HT1080 (cell line): ENCODE measurements at places on chromosomes 7 and 10. TPM values are rescaled to one million over a fixed set of nuclear protein-coding genes. Genes with fewer than 3 reads are reported as not detected.

- DNase-seq: no peak
Observed at GRCh38 chr7:70165477-70166170, 567.3 kb downstream of the AUTS2 start.

DNA sequence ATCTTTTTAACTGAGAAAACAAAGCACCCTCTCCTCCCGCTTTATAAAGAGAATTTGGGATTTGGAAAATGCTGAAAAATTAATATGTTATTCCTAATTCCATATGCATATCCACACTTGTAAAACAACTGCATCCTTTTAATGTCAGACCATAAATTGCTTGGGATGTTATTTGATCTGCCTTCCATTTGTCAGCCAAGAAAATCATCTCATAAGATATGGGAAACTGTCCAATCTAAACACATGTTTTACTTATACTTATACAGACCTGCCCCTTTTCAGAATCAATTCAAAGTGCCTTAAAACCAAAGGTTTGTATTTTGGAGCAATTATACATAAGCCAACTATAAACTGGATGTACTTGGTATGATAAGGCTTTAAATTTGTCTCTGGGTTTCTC, 595.5 kb upstream of the PFKP start:
- DNase-seq: no peak

Gene SPAG6
- not detected in 2 replicates for total RNA-seq

DNA sequence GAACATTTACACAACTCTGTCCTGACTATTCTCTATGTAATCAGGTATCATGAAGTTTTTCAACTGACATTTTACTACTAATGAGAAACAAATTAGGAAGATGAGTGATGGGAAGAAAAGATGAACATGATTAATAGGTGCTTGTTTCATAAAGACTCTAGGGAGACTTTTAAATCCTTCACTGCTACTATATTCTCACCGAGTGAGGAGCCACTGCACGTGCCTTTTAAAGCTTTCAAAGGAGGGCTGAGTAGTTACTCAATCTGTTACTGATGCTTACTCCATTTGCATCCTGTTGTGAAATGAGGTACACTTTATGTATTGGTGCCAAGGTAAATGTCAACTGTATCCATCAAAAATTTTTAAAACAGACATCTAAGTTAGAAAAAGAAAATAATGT, 1.3 kb upstream of the COMMD3 start:
- DNase-seq: no peak
